ENCODE measurements at places on chromosomes 1 and 21.
A peak's percentile ranks its signal among the peaks of the same experiment; 100 is the strongest.

- peak overlapping the region; percentile 18 for H3K4me3 ChIP-seq
- H3K36me3 ChIP-seq, result peaks cover 15% of the 10 kb centered on the region
- H3K27ac ChIP-seq, result no peak overlapping the region
- no peak for DNase-seq
- H3K27me3 ChIP-seq, result no peaks in the 10 kb centered on the region
- H3K4me1 ChIP-seq, result peaks cover 34% of the 10 kb centered on the region
Observed at GRCh38 chr1:35539073-35539823, 18.0 kb downstream of the KIAA0319L start.

- H3K36me3 ChIP-seq, result peaks cover 28% of the 10 kb centered on the region
- no peak for DNase-seq
- no peak overlapping the region for H3K27ac ChIP-seq
- H3K27me3 ChIP-seq, result no peaks in the 10 kb centered on the region
- H3K4me3 ChIP-seq, result no peak overlapping the region
Observed at GRCh38 chr1:217437376-217437775, 193.5 kb downstream of the GPATCH2 start.

- H3K27ac ChIP-seq, result no peak overlapping the region
- peaks cover 3% of the 10 kb centered on the region for H3K27me3 ChIP-seq
- no peak overlapping the region for H3K4me3 ChIP-seq
- DNase-seq, result no peak
- H3K36me3 ChIP-seq, result no peaks in the 10 kb centered on the region
- H3K4me1 ChIP-seq, result no peaks in the 10 kb centered on the region
Observed at GRCh38 chr1:226009650-226010044, 10.5 kb upstream of the SDE2 start.

DNA sequence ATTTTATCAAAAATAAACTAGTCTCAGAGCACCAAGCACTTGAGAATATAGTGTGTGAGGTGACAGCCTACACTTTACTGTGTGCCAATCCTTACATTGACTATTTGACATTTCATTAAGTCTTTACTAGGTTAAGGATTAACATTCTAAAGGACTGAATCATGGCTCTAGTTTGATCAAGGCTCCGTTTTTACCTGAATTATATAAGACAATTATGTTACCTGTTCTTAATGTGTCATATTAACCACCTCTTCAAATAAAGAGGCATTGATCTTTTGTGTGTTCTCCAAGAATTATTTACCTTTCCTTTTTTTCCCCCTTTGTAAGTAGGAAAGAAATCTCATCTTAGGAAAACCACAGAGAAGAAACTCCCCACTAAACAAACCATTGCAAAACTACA, 189.7 kb downstream of the HS2ST1 start:
- no peak for DNase-seq
- peaks cover 6% of the 10 kb centered on the region for H3K4me1 ChIP-seq
- H3K4me3 ChIP-seq, result no peak overlapping the region
- H3K27ac ChIP-seq, result no peak overlapping the region
- H3K36me3 ChIP-seq, result peaks cover 11% of the 10 kb centered on the region
- no peaks in the 10 kb centered on the region for H3K27me3 ChIP-seq

GRCh38 chr1:178821134-178821866, 49.6 kb downstream of the ANGPTL1 start:
- H3K27ac ChIP-seq, result no peak overlapping the region
- no peaks in the 10 kb centered on the region for H3K27me3 ChIP-seq
- peaks cover 8% of the 10 kb centered on the region for H3K4me1 ChIP-seq
- H3K4me3 ChIP-seq, result no peak overlapping the region
- DNase-seq, result no peak
